ENCODE measurements at places on chromosomes 7 and 10.

GRCh38 chr7:32403463-32404229 is 86.5 kb downstream of the LSM5 start:
- no peak for DNase-seq

- DNase-seq: peak; percentile 87
These were observed 681 bp upstream of the SPOCK2 start for GRCh38 chr10:72088889-72089575.

DNA sequence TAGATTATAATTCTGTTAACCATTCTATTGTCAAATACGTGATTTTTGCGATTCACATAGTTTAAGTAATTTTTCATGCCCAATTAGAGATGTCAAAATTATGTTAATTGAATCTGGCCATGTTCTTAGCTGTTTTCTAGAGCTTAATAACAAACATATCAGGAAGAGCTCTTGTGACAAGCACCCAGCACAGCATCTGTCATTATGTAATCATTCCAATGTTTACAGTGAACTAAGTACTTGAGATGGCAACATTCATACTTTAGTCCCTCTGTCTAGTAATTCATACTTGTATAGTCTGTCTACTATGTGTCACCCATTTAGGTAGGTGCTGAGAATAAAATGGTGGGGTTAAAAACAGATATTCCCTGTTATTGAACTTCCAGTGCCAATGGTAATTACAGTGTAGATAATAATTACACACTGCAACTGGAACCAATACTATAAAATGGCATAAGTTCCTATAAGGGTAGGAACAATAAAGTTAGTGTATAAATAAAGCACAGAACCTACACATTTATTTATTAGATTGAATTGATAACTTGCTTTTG is 55.2 kb downstream of the ZEB1 start:
- no peak for DNase-seq

GRCh38 chr10:88066876-88067275 is 203.5 kb downstream of the PTEN start:
- DNase-seq: peak; percentile 57

- no peak for DNase-seq
These were observed 28.6 kb downstream of the PDSS1 start for GRCh38 chr10:26725837-26726727.
